ENCODE measurements at places on chromosomes 11 and 22. TPM values are rescaled to one million over a fixed set of nuclear protein-coding genes. Genes with fewer than 3 reads are reported as not detected.

Gene BLID
- total RNA-seq = 6.0 TPM

Gene CD3G
- not detected for total RNA-seq

Gene ASCL2
- not detected for total RNA-seq

Gene OR51B5
- total RNA-seq = 118 TPM

Gene CRYAB
- not detected for total RNA-seq

Gene TOMT
- not detected for total RNA-seq

Gene SMTNL1
- not detected for total RNA-seq

Gene CCDC87
- not detected for total RNA-seq

Gene CNTN5
- total RNA-seq = not detected

Gene TSPAN18
- total RNA-seq = not detected

Gene BIRC3
- total RNA-seq = 0.27 TPM

Gene TMEM86A
- total RNA-seq = 1.3 TPM

Gene APOBEC3B
- total RNA-seq = 6.5 TPM

Gene PPP2R5B
- total RNA-seq = 7.7 TPM

Gene AGBL2
- total RNA-seq = 0.13 TPM

Gene ZNF408
- total RNA-seq = 11.8 TPM

Gene MCHR1
- total RNA-seq = not detected

Gene PHOX2A
- not detected for total RNA-seq

Gene CDCA5
- 78.4 TPM for total RNA-seq

Gene SEPTIN3
- not detected for total RNA-seq

Gene CCDC117
- 15.6 TPM for total RNA-seq

Gene ZNF280B
- total RNA-seq = 1.7 TPM

Gene PLA2G3
- 0.37 TPM for total RNA-seq
